ENCODE measurements at places on chromosomes 6 and 20.

DNA sequence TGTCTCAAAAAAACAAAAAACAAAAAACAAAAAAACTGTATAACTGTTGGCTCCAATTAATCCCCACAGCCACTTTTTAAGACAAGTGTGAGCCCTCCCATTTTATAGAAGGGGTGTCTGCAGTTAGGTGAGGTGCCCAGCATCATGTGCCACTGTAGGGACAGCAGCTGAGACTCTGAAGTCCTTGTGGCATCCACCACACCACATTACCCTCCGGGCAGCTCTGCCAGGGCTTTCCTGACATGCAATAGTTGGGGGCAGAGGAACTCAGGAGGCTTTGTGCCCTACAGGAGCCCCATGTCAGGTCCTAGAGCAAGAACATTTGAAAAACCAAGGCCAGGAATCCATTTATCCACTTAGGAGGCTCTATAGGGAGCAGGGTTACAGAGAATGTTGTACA lies 17.3 kb downstream of the PKIG start:
- no peak for DNase-seq

GRCh38 chr6:133447924-133448323 lies 206.8 kb downstream of the EYA4 start:
- no peak for DNase-seq

DNA sequence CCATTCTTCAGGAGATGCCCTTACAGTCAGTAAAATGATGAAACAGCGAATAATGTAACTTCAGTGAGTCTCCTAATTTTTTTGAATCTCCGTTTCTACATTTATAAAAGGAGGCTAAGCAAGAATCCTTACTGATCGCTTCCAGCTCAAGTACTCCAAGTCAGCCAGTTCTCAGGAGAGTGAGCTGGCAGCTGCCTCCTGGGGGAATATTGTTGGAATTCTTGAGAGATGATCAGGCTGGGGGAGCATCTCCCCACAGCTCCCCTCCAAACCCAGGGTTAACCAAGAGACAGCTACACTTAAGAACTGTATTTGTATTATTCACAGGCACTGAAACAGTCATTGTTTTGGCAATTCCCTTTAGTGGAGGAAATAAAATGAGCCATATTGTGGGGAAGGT lies 89.1 kb upstream of the PCSK2 start:
- DNase-seq, result no peak

- no peak for DNase-seq
These were observed 19.8 kb downstream of the LAMA4 start for GRCh38 chr6:112234601-112235000.

- peak; percentile 75 for DNase-seq
These were observed 5.1 kb downstream of the DIDO1 start for GRCh38 chr20:62921119-62921687.

DNA sequence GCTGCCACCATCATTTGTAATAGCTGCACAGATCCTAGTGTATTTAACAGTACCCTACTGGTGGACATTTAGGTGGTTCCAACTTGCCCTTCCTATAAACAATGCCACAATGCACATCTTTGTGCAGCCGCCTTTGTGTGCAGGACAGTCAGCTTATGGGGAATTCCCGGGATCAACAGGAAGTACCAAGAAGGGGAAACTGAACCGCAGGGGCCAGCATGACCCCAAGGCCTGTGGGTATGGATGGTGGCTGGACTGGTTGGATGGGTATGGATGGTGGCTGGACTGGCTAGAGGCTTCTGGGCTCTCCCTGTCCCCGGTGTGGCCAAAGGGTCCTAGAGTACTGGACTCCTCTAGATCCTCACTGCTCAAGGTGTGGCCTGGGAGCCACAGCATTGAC lies 46.7 kb downstream of the CEBPB start:
- peak; percentile 85 for DNase-seq

GRCh38 chr6:80566361-80566760 lies 459.9 kb downstream of the BCKDHB start:
- no peak for DNase-seq

DNA sequence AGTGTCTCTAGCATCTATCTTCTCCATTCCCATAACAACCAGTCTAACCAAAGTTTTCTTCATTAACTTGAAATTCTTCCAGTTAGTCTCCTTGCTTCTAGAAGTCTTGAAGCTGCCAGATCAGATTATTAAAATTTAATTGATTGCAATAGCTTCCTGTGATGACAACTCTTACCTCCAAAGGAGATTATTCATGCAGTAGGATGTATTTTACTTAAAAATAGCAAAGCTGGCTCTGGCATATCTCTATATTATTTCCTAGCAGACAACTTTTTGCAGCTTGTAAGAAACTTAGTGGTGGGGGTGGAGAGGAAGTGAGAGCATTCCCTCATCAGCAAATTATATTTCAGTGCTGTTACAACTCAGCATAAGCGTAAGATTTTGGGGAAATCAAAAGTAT lies 290.4 kb downstream of the GRIK2 start:
- DNase-seq, result peak; percentile 35

GRCh38 chr6:53603386-53604116 lies 58.6 kb upstream of the GCLC start:
- DNase-seq, result no peak

GRCh38 chr6:18055098-18055497 lies 67.4 kb downstream of the NHLRC1 start:
- DNase-seq, result no peak

GRCh38 chr20:51363378-51363777 lies 179.1 kb downstream of the NFATC2 start:
- no peak for DNase-seq

DNA sequence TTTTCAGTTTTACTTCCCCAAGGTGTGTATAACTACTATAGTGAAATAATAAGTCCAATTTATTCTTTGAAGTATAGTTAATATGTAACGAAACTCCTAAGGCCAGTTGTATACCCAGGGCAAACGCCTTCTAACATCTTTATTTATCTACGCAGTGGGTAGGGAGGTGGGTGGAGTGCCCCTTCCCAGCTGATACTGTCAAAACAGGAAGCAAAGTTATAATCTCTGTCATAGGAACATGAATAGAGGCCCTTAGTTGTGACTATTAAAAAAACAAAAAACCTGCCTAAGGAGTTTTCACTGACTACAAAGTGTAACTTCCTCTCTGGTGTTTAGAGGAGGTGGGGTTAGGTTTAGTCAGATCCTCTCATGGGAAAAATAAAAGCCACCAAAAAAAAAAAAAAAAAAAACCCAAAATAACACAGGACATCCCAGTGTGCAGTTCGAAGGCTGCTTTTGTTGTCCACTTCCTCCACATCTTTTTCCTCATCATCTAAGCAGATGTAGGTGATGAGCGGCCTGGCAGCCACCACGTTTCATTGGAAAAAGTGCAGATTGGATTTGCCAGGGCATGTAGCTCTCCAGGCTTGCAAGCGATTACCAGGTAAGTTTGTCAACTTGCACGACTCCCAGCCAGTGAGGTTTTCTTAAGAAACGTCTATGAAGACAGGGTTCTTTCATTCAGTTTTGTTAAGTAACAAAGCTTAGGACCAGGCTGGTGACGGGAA lies 58.7 kb downstream of the UTRN start:
- DNase-seq, result peak; percentile 51

DNA sequence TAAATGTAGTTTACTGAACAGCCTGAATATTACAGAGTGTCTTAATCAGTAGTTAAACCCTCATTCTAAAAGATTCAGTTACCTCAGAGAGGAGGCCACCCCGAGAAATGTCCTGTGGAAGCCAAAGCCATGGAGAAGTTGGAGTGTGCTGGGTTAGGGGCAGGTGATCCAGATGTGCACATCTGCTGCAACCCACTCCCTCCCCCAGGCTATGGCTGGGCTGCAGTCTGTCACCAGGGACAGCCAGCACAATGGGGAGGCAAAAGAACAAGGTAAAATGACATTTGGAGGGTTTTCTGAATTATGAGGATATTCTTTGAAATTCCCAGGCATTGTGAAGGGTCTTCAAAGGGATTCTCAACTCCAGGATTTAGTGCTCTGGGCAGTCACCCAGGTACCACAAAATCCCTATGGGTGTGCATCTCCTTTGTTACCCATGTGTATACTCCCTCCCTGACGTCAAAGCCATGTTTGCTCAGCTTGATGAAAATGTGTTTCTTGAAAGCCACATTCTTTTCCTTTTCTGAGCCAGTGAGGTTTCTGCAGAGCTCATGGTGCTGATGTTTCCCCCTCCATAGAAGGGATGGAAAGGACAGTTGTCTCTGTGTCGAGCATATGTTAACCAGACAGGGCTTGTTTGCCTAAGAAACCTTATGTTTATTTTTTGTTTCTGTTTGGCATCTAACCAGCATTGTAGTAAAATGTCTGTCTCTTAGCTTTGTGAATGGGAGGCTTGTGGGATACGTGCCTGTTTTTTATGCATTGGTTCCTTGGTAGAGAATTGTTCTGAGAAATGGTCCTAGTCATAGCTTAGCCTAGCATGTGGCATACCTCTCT lies 212.3 kb upstream of the TBX18 start:
- no peak for DNase-seq

DNA sequence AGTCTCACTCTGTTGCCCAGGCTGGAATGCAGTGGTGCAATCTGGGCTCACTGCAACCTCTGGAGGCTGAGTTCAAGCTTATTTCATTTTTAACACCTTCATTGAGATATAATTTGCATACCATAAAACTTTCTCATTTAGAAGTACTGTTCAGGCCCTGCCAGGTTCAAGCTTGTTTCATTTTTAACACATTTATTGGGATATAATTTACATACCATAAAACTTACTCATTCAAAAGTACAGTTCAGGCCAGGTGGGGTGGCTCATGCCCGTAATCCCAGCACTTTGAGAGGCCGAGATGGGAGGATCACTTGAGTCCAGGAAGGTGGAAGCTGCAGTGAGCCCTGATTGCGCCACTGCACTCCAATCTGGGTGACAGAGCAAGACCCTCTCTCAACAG lies 5.5 kb downstream of the OR2B6 start:
- no peak for DNase-seq

DNA sequence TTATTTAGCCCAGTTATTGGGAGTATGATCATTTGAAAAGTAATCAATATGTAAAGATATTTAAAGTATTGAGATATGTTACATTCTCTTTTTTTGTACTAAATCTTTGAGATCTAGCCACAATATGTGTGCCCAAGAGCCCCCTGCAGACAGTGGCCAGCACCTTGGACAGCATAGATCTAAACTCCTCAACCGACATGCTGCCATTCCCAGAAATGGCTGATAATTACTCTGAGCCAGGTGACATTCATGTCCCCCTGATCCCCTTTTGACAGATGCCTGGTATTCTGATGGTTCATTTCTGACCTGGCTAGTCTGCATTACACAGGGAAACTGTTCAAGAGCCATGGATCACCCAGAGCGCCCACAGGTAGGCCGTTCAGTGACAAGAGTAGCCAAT lies 177.1 kb downstream of the ZDHHC14 start:
- no peak for DNase-seq

GRCh38 chr6:18264923-18265377 lies 620 bp upstream of the DEK start:
- DNase-seq, result no peak

GRCh38 chr6:56329271-56330050 lies 82.1 kb upstream of the COL21A1 start:
- DNase-seq, result no peak

GRCh38 chr6:32819729-32820128 lies 2.9 kb upstream of the HLA-DOB start:
- DNase-seq, result peak; percentile 39

DNA sequence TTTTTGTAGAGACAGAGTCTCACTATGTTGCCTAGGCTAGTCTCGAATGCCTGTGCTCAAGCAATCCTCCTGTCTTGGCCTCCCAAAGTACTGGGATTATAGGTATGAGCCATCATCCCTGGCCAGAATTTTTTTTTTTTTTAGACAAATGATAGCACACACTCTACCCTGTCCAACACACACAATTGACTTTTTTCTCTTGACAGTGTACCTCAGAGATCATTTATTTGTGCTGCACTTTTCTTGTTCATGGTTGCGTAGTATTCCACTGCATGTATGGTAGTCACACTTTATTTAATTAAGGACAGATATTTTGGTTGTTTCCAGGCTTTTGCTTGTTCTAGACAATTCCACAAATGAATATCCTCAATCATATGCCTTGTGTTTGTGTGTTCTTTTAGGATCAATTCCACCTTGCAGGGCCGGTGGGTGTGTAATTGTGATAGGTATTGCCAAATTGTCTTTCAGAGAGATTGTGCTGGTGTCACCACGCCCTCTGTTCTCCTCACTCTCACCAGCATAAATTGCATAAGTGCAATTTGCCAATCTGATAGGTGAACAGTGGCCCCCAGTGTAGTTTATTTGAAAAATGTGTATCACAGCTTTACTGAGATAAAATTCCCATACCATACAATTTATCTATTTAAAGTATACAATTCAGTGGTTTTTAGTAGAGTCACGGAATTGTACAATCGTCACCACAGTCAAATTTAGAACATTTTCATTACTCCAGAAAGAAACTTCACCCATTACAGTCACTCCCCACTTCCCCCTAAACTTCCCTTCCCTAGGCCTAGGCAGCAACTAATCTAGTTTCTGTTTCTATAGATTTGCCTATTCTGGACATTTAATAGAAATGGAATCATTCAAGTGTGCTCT lies 20.1 kb downstream of the SRC start:
- peak; percentile 84 for DNase-seq

DNA sequence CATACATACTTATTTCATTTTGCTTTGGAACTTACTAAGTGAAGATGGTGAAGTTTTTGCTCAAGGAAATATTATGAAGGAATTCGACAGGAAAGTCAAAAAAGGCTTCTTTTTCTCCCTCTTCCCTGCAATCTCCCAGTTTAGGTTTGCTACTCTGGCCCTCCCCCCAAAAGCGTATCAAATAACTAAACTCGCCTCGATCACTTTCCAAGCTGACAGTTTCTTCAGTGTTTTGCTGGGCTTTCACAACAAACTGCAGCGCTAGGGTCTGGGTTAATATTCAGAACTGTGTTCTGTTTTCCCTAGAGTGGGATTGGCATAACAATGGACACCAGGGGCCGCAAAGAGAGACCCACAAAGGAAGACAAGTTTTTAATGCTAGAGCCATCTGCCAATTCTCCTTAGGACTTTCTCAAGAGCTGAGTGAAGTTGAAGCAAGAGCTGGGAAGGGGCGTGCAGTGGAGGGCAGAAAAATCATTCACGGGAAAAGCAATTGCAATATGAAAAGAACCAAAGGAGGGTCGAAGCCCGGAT lies 57.8 kb downstream of the ATP9A start:
- DNase-seq, result no peak

DNA sequence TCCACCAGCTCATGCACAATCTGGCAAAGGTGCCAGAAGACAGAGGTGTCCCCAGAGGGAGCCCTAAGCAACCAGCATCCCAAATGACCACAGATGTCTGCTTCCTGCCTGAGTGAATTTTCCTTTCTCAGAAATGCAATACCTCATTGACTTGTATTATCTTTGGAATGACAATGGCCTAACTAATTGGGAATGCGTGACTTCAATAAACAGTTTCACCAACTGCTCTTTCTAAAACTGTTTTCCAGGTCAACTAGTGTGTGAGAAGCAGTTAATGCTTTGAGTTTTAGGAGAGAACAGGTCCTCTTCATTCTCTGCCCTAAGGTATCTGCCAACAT lies 108.9 kb upstream of the SNX9 start:
- DNase-seq, result no peak

All from suppressor macrophage treated with lipopolysaccharide for 1 hour (primary cell).